ENCODE measurements at places on chromosomes 5 and 9.
A peak's percentile ranks its signal among the peaks of the same experiment; 100 is the strongest.

DNA sequence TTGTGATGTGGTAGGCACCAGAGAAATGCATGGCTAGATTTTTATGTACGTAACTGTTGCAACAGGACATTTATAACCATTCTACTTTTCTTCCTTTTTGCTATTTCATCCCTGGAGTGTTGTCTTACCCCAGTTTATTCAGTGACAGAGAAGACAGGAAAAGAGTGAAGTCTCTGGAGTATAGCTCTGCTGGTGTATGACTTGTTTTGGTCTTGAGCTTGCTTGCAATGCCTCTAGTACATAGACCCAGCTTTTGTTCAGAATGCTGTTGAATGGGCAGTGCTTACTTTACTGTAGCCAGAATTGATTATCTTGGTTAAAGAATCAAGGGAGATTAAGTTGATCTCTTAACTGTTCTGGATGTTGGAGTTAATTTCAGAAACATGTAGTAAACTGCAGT is 94.3 kb downstream of the PBX3 start:
- DNase-seq = no peak

DNA sequence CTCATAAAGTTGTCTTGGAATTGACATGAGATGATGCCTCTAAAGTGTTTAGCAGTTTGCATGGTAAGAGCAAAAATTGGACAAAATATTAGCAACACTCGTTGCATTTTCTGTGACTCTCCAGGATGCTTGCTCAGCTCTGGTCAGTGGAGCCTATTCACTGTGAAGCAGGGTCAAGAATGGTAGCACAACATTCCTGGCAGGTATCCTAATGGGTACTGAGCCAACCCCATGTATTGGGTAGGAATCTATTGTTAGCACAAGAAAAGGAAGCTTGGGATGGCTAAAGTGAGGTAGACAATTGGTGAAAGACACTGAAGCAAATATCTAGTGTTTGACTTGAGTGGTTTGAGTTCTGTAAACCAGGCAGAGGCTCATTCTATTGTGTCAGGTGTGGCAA is 10.4 kb upstream of the ACTBL2 start:
- DNase-seq = no peak

DNA sequence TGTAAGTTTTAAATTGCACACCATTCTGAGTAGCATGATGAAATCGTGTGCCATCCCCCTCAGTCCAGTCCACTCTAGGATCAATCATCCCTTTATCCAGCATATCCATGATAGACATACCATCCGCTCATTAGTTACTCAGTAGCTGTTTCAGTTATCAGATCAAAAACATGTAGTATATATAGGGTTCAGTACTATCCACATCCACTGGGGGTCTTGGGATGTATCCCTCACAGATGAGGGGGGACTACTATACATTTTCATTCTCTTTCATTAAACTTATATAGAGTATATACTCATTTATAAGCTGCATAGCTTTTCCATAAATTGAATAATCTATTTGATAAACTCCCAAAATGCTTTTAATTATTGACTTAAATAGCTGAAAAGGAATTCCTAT is 67.6 kb downstream of the MEIKIN start:
- DNase-seq = no peak

DNA sequence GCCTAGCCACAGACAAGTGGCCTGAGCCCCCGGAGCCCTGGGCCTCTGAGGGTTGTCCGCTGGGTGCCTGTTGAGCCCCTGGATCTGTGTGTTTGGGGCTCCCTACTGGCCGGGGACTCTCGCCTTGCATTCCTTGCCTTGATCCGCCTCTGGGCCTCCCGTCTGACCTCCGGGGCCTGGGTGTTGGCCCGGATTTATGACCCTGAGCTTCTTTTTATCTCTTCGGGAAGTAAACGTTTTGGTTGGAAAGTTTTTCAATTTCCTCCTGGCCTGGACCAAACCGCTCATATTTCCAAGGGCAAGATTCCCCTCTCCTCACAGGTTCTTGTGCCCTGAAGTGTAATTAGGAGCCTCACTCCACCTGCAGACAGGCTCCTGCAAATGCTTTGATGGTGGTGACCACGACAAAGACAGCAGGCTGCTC is 69.3 kb upstream of the EGFLAM start:
- no peak for DNase-seq

- DNase-seq = peak; percentile 28
Measured at GRCh38 chr9:133619791-133620190, 10.6 kb upstream of the FAM163B start.

GRCh38 chr9:122056484-122056883 is 36.6 kb downstream of the TTLL11 start:
- DNase-seq = no peak

- DNase-seq = no peak
Measured at GRCh38 chr5:15834596-15835245, 334.7 kb downstream of the FBXL7 start.

GRCh38 chr9:134618833-134619447 is 22.7 kb upstream of the COL5A1 start:
- DNase-seq = no peak

GRCh38 chr9:22244139-22245011 is 202.2 kb upstream of the DMRTA1 start:
- no peak for DNase-seq

- no peak for DNase-seq
Measured at GRCh38 chr9:32672469-32672868, 37.0 kb upstream of the TAF1L start.

DNA sequence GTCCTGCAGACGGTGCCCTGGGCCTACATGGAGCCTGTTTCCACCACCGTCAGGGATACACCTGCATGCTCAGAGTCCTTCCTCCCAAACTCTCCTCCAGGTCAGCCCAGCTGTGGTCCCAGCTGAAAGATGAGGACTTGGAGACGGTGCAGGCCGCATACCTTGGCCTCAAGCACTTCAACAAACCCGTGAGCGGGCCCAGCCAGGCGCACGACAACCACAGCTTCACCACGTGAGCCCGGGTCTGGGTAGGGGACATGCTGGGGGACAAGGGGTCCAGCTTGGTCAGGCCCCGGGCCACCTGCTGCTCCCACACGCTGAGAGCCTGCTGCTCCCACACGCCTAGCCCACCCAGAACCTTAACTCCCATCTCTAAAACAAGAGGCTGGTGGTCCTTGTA is 16.6 kb upstream of the CARD19 start:
- no peak for DNase-seq

DNA sequence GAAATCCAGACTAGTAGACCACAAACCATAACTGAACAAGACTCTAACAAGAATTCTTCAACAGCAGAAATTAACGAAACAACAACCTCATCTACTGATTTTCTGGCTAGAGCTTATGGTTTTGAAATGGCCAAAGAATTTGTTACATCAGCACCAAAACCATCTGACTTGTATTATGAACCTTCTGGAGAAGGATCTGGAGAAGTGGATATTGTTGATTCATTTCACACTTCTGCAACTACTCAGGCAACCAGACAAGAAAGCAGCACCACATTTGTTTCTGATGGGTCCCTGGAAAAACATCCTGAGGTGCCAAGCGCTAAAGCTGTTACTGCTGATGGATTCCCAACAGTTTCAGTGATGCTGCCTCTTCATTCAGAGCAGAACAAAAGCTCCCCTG is 68.6 kb downstream of the VCAN start:
- no peak for DNase-seq

- peak; percentile 25 for DNase-seq
Measured at GRCh38 chr5:52725065-52725746, 62.5 kb upstream of the ITGA1 start.

GRCh38 chr5:175628668-175629067 is 29.2 kb upstream of the HRH2 start:
- no peak for DNase-seq

- DNase-seq = no peak
Measured at GRCh38 chr5:95910521-95910920, 51.1 kb downstream of the ELL2 start.

DNA sequence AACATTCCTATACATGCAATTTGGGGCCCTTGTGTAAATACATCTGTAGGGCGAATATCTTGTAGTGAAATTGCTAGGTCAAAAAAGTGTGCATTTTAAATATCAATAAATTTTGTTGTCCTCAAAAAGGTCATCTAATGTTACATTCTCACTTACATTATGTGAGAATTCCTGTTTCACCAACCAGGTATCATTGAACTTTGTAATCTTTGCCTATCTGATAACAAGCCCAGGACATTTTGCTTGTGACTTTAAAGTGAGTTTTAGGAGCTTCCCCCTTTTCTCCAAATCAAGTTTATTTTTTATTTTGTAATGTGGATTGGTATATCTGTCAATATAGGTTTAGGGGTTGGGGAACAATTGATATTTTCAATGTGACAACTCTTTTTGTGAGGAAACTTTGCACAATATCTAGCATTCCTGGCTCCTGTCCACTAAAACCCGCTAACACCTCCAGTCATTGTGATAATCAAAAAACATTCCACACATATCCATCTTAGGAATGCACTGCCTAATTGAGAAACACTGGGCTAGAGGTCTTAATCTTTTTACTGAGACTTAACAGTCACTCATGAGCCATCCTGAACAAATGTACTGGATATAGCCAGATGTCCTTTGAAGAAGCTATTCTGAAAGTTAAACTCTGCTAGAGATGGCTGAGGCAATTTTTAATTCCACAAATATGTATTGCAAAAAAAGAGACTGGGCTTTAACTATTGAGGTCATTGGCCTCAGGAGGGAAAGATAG is 72.5 kb upstream of the SLC1A1 start:
- no peak for DNase-seq

GRCh38 chr5:40614923-40615585 is 64.7 kb upstream of the PTGER4 start:
- no peak for DNase-seq

DNA sequence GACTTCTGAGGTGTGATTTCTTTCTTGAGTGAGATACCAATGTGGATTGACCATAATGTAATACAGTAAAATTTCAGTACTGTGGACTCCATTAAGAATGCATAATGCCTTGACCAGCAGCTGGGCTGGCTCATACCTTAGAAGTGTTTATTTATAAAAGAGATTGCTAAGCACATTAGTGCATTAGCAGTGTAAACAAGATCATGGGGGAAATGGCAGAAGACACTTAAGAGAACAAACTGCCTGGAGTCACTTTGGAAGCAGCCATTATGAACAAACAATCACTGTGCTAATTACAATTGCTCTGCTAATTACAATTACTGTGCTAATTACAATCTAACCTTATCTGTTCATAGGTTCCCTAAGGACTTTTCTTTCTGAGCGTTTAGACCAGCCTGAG is 104.2 kb downstream of the TRIM32 start:
- DNase-seq = no peak

- DNase-seq = no peak
Measured at GRCh38 chr9:113563826-113564497, 100.4 kb downstream of the RGS3 start.

- no peak for DNase-seq
Measured at GRCh38 chr5:179219661-179220620, 125.3 kb downstream of the ADAMTS2 start.

GRCh38 chr9:104287253-104287878 is 193.3 kb downstream of the SMC2 start:
- no peak for DNase-seq

GRCh38 chr5:124658867-124659557 is 87.4 kb downstream of the ZNF608 start:
- DNase-seq = no peak

DNA sequence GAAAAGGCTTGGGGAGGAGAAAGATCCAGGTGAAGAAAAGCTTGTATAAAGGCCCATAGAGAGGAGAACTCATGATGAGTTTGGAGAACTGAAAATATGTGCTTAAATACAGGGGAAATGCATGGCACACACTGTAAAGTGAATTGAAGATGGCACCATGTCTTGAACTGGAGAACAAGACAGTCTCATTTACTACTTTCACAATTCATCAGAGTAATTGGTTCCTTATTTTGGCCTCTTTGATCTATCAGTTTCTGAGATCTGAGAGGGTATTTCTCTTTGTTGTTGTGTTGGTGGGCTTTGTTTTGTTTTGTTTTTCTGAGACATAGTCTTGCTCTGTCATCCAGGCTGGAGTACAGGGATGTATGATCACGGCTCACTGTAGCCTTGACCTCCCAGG is 98.2 kb downstream of the CEMIP2 start:
- DNase-seq = no peak

GRCh38 chr5:17808566-17808965 is 174.3 kb downstream of the TAF11L14 start:
- no peak for DNase-seq

DNA sequence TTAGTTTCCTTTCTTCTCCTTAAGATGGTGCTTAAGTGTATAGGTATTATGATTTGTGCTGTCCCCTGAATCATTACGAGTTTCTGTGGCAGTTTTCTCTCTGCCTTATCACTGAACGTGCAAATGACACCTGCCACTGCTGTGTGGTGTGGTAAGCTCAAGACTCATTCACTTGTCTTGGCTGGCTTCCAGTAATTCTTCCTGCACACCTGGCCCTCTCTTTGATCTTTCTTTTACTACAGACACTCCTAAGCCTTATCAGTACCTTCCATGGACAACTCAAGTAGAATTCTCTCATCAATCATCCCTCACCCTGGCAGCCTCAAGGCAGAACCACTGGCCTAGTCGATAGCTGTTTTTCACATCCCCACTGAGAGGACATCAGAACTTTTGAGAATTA is 82.6 kb upstream of the ADAMTS19 start:
- no peak for DNase-seq

GRCh38 chr9:114855488-114855887 is 49.6 kb upstream of the TNFSF15 start:
- no peak for DNase-seq

GRCh38 chr9:124801356-124801755 is 24.4 kb downstream of the OLFML2A start:
- DNase-seq = no peak

DNA sequence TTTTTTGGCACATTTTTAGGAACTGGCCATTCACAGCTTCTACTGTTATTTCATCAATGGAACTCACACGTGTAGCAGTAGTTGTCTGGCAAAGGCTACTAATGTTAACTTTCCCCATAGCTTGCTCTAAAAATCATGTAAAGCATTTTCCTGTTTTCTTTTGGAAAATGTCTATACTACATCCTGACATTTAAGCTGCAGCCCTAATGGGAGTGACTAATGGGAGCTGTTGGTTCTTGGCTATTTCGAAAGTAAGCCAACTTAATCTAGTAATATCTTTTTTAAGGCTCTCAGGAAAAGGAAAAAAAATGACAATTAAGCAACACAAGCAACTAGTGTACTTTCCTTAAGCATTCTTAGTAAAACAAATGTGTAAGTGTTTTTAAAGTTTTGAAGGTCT is 169.2 kb downstream of the SLC12A2 start:
- no peak for DNase-seq

- DNase-seq = no peak
Measured at GRCh38 chr5:76709762-76710161, 6.2 kb upstream of the F2R start.

- DNase-seq = no peak
Measured at GRCh38 chr5:59380350-59380951, 513.1 kb downstream of the PDE4D start.

- DNase-seq = no peak
Measured at GRCh38 chr9:87216036-87216435, 268.7 kb upstream of the GAS1 start.

- DNase-seq = no peak
Measured at GRCh38 chr5:68378204-68378820, 162.8 kb downstream of the PIK3R1 start.

- no peak for DNase-seq
Measured at GRCh38 chr9:136950656-136951276, 1.3 kb upstream of the LCN12 start.

Measured in stimulated activated CD4-positive, alpha-beta T cell treated with anti-CD3 and anti-CD28 coated beads, Interleukin-15, amount 100 ng/mL, for 1 hour (primary cell).